CD4-positive, alpha-beta T cell (primary cell): ENCODE measurements at places on chromosomes 12 and 14.

DNA sequence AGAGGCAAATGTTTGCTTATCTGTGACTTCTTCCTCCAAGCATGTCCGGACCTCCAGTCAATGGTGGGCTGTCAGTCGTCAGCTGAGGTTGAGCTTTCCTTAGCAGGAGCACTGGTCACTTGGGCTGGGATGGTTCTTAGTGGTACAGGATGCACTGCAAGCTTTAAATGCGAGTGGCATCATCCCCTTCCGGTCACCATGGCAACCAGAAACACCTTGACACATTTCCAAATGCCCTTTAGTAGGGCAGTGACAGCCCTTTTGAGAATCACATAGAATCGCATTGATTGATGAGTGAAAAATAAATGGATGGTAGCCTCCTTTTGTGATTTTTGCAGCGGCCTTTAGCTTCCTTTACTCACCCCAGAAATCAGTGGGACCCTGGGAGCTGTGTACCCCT lies 24.1 kb downstream of the NTF3 start:
- DNase-seq, result no peak

- DNase-seq, result no peak
Measured at GRCh38 chr14:81450100-81450531, 50.0 kb upstream of the STON2 start.

DNA sequence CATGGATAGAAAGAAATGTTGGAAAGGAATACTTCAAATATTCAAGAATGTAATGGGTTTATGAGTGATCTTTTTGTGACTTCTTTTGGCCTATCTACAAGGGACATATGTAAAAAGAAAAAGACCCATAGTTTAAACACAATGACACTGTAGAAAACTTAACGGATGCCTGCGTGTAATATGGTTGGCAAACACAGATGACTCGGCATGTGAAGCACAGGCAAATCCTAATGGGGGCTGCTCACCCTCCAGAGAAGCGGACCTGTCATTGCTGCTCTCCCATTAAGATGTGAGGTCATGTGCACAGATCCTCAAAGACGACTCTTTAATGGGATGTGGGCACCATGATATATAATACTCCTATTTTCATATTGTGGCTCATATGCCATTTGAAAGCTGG lies 366.6 kb upstream of the TMEM132C start:
- DNase-seq, result no peak

GRCh38 chr12:46664761-46665287 lies 161.0 kb downstream of the SLC38A4 start:
- peak; percentile 30 for DNase-seq

DNA sequence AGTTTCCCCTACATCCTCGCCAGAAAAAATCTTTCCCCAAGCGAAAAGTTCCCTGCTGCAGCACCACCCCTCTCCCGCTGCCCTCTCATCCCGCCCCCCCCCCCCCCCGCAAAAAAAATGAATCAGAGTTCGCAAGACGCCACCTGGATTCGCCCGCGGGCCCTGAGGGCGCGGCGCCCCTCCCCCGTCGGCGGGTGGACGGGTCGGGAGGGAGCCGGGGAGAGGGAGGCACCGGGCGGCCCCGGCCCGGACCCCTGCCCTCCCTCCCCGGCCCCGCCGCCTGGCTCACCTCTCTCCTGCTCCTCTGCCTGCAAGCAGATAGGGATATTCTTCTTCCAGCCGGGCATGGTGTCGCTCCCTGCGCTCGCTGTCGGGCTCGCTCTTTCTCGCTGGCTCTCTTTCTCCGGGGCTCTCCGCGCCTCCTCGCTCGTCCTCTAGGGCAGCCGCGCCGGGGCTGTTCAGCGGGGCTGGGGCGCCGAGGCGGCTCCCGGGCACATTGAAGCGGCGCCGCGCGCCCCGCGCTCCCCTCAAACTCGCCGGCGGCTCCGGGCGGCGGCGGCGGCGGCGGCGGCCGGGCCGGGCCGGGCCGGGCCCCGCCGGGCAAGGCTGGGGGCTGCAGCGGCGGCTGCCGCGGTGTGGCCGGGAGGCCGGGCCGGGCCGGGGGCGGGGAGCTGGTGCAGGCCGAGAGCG lies 200.3 kb upstream of the CAND1 start:
- DNase-seq, result peak; percentile 38

GRCh38 chr14:98682726-98683125 lies 589.3 kb downstream of the BCL11B start:
- DNase-seq, result no peak

GRCh38 chr14:20427231-20428009 lies 8.5 kb downstream of the KLHL33 start:
- no peak for DNase-seq

- DNase-seq, result no peak
Measured at GRCh38 chr14:105012171-105012985, 8.5 kb downstream of the CDCA4 start.

DNA sequence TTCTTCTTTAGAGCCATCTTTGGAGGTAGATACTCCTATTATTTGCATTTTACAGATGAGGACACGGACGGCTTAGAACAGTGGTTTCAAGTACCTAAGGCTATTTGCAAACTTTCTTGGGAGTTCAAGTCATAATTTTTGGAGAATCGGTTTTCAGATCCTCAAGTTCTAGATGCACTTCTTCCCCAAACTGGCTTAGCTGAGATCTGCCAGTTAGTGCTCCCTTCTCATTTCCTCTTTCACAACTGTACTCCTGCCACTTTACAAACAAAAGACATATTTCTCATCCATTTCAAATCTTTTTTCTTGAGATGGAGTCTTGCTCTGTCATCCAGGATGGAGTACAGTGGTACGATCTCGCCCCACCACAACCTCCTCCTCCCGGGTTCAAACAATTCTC lies 77.3 kb downstream of the HELB start:
- no peak for DNase-seq

GRCh38 chr12:78863482-78864402 lies 832 bp upstream of the SYT1 start:
- DNase-seq, result no peak

GRCh38 chr12:121653999-121654398 lies 15.5 kb downstream of the MORN3 start:
- no peak for DNase-seq

- DNase-seq, result no peak
Measured at GRCh38 chr12:88570103-88570502, 10.2 kb downstream of the KITLG start.

- no peak for DNase-seq
Measured at GRCh38 chr14:79225815-79226214, 985.5 kb downstream of the DIO2 start.

DNA sequence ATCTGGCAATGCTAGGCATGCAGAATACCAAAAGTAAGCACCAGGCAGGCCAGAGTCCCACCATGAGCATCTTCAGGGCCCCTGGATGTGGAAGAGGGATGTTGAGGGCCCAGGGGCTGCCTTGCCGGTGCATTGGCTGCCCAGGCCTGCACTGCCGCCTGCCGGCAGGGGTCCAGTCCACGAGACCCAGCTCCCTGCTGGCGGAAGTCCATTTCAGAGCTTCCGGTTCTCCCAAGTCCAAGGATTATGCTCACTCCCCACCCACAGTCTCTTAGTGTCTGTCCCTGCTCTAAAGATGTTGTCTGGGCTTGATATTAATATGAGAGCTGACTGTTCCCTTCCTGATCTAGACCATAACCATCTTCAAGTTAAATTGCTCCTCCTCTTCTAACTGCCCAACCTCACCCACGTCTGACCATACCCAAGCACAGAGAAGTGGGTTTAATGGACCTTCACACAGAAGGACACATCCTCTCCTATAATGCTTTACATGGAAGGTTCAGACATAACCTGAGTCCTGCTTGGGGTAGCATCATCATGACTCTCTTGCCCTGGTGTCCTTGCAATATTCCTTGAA lies 117.4 kb downstream of the DAD1 start:
- DNase-seq, result no peak

DNA sequence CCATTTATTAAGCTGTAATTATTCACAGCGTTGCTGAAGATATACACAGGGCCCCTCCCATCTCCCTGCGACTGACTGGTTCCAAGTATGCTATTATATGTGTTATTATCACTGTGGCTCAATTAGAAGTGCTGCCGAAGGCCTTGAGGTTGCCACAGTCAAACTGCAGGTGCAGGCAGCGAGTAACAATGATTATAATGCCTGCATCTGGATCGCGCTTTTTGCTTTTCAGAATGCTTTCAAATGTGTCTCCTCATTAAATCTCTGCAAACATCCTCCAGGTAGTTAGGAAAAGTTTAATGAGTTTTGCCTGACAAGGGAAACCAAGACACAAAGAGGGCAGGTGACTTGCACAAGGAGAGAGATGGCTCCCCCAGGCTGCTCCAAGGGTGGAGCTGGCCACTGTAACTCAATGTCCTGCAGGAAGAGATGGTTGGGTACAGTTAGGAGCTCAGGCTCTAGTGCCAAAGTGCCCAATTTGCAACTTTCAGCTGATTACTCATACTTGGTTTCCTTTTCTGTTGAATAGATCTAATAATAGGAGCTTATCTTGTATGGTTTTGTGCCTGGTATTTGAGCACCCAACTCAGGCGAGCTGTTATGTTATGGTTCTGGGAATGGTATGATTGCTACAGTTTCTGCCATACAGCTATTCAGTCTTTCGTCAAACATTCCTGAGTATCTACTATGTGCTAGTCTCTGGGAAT lies 1.7 kb upstream of the SYNE3 start:
- no peak for DNase-seq

DNA sequence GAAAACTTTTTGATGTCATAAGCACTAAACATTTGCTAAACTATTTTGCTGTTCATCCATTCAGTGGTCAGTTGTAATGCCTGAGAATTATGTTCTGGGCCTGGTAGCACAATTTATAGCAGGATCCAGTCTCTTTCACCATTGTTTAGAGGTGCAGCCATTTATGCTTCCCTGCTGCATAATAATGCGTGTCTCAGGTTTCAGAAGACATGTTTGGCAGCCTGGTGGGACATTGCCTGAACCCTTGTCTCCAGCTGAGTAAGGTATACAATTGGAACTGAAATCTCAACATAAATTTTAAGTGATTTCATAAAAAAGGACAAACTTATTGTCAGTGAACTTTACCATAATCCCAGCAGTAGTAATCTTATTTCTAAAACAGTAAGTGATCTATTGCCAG lies 94.8 kb downstream of the POLR3B start:
- no peak for DNase-seq

- no peak for DNase-seq
Measured at GRCh38 chr14:55556929-55557623, 22.9 kb upstream of the KTN1 start.

- no peak for DNase-seq
Measured at GRCh38 chr12:100698518-100698917, 96.1 kb upstream of the ANO4 start.

GRCh38 chr14:95322651-95323050 lies 2.9 kb upstream of the CLMN start:
- DNase-seq, result no peak

- no peak for DNase-seq
Measured at GRCh38 chr14:90692826-90693225, 123.4 kb downstream of the TTC7B start.

GRCh38 chr12:82675246-82675645 lies 11.5 kb upstream of the TMTC2 start:
- no peak for DNase-seq

DNA sequence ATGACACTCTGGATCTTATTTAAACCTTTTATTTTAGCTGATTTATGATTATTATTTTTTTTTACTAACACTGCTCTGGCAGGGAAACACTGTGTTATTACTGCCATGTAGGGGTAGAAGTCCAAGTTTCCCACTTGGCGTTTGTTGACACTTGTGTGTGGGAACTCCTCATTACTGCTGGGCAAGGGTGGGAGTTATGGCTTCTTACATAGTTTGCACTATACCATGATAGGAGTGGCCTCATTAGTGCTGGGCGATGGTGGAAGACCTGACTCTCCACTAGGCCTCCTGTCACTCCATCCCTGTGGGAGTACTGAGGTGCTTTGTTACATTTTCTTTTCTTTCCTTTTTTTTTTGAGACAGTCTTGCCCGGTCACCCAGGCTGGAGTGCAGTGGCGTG lies 83.5 kb downstream of the BRMS1L start:
- no peak for DNase-seq

DNA sequence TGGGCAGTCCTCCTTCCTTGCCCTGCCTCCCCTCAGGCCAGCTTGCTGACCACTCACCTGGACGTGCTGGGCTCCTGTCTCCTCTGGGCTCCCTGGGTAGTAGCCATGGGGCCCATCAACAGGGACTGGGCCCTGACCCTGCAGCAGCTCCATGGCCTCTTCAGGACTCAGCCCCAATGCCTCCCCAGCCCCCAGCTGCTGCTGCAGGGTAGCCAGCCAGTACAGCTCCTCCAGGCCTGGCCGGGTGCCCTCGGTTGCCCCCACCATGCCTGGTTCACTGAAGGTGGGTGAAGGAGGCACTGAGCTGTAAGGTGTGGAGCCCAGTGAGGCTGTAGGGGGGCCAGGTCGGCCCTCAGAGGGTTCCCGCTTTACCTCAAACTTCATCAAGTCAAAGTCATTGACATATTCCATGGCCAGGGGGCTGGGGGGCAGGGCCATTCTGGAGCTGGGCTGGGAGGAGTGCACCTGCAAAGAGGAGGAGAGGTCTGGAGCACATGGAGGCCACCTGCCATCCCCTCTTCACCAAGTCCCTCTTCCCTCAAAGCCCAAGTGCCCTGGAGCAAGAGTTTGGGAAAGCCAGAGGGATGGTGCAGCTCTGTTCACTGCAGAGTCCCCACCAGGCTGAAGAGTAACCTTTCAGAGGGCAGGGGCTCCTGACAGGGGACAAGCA lies 11.2 kb downstream of the CPNE6 start:
- no peak for DNase-seq

- no peak for DNase-seq
Measured at GRCh38 chr12:109606320-109607028, 32.9 kb downstream of the MVK start.

DNA sequence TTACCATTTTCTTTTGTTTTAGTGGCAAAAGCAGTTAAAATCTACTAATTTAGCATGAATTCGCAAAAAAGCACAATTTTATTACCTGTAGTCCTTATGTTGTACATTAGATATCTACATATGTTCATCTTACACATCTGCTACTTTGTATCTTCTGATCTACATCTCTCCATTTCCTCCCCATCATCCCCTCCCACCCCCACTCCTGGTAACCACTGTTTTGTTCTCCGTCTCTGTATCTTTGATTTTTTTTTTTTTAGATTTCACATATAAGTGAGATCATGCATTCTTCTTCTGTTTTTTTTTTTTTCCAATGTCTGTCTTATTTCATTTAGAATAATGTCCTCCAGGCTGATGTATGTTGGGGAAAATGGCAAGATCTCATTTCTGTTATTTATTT lies 922.7 kb downstream of the VRK1 start:
- peak; percentile 77 for DNase-seq

DNA sequence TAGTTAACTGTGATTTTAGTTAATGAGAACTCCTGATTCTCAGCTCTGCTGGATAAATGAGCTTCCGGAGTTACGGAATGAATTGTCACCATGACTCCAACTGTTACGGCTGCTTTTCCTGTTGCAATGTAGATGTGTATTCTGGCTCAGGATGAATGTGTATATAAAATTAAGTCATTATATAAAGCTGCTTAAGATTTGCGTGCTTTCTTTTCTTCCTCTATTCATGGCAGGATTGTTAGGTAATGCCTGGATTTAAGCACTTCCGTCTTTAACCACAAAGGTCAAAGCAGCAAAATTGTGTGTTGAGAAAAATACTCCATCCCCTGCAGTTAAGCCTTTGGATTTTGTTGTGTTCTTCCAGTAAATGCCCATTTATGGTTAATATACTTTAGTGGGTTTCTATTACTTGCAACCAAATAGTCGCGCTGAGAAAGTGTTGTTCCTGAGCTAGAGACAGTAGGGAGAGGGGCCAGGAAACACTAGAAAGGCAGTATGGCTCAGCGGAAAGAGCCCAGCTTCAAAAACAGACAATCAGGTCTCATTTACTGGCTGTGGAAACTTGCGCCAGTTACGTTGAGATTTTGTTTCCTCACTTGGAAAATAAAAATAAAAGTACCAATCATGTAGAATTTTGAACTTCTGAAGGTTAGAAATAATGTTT lies 9.4 kb upstream of the CCDC175 start:
- DNase-seq, result no peak

- DNase-seq, result no peak
Measured at GRCh38 chr12:54405106-54405505, 14.0 kb downstream of the ITGA5 start.
